Right cardiac atrium (tissue), 5 donors: ENCODE measurements at places on chromosomes 11 and 22. TPM values are rescaled to one million over a fixed set of nuclear protein-coding genes. Genes with fewer than 3 reads are reported as not detected.

SMIM38 gene
- 0.07 TPM for polyA plus RNA-seq

FAT3 gene
- polyA plus RNA-seq, result 0.25 TPM

HSPB2 gene
- 106 TPM for polyA plus RNA-seq

C1QTNF4 gene
- 0.68 TPM for polyA plus RNA-seq

HEPN1 gene
- polyA plus RNA-seq, result not detected

DNA sequence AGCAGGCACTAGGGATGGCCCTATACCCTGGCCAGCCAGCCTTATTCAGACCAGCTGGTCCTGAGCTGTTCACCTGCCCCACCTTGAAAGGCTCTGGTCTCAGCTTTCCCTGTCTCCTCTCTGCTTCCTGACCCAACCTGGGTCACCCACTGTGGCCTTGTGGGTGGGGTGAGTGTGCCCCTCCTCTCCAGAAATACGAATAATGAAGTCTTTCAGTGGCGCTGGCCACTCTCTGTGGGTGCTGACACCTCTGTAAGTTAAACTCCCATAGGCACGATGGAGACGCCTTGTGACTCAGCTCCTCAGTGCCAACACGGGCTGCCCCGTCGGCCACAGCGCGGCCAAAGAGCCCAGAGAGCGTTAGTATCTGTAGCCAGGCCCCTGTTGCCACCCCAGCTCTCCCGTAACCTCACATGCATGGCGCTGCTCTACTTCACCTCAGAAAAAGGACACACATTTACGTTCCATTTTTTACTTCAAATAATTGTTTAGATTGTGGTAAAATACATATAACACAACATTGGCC lies 74.6 kb upstream of the SEPTIN5 start:
- no peak for DNase-seq

DNA sequence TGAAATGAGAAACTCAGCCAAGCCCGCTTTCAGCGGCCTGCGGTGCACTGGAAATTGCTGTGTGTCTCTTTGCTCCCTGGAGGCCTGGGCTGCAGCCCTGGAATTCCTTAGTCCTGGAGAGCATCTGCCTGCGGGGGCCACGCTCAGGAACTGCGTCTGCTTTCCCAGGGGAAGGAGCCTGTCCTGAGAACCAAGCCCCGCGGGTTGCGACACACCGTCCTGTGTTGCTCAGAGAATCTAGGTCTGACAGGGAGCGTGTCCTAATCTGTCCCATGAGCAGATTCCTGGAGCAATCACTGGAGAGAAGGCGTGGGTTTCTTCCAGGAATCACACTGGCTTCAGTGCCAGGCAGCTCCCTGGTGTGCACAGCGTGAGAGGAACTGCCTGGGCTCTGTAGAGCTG lies 708.1 kb downstream of the BRD1 start:
- peak; percentile 77 for DNase-seq

DNA sequence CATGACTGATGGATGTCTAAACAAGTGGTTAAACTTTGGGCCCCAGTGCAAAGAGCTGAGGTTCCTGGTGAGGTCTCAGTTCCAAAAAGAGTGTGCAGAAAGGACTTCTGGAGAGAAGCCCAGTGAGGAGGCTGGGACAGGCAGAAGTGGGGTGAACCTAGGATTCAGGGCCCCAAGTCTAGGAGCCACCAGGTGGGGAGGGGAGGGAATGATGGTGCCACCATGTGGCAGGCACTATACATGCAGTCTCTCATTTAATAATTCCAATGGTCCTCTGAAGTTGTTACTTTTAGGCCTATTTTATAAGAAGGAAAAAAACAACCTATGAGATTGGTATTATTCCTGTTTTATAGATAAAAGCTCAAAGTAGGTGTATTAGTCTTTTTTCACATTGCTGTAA lies 102.0 kb downstream of the INSC start:
- no peak for DNase-seq

GRCh38 chr11:57792060-57792541 lies 30.5 kb downstream of the CTNND1 start:
- peak; percentile 92 for DNase-seq

GRCh38 chr11:20321177-20321576 lies 42.3 kb upstream of the HTATIP2 start:
- no peak for DNase-seq

- no peak for DNase-seq
Measured at GRCh38 chr22:41831828-41832552, 915 bp upstream of the SREBF2 start.

GRCh38 chr11:69510471-69511357 lies 29.3 kb downstream of the LINC01488 start:
- no peak for DNase-seq

- no peak for DNase-seq
Measured at GRCh38 chr11:67309661-67310061, 6.3 kb downstream of the SSH3 start.

GRCh38 chr11:82927264-82927880 lies 25.8 kb downstream of the DDIAS start:
- no peak for DNase-seq
